Metanephros (tissue), 2 donors: ENCODE measurements at places on chromosomes 7 and 10. TPM values are rescaled to one million over a fixed set of nuclear protein-coding genes. Genes with fewer than 3 reads are reported as not detected.

TBXAS1 gene
- total RNA-seq, result 17.3 TPM

ARHGAP22 gene
- 1.3 TPM for total RNA-seq

ZPBP gene
- 0.88 TPM for total RNA-seq

OR2A42 gene
- 0.06 TPM for total RNA-seq

BTBD16 gene
- 0.41 TPM for total RNA-seq

OR2AE1 gene
- total RNA-seq, result not detected

DGKI gene
- total RNA-seq, result 4.0 TPM

COBL gene
- 22.5 TPM for total RNA-seq

RSU1 gene
- total RNA-seq, result 46.2 TPM

ZSCAN21 gene
- total RNA-seq, result 14.6 TPM
